Osteoblast (primary cell): ENCODE measurements at places on chromosomes 7 and 10. TPM values are rescaled to one million over a fixed set of nuclear protein-coding genes. Genes with fewer than 3 reads are reported as not detected.

Gene OR2A2
- total RNA-seq = not detected in 2 replicates

- H3K36me3 ChIP-seq = no peaks in the 10 kb centered on the region
- peaks cover 20% of the 10 kb centered on the region for H3K27me3 ChIP-seq
- no peak overlapping the region for H3K27ac ChIP-seq
- peaks cover 22% of the 10 kb centered on the region for H3K4me1 ChIP-seq
Measured at GRCh38 chr10:62811159-62811875, 4.8 kb downstream of the EGR2 start.

Gene DOCK1
- total RNA-seq = 80.3 and 106 TPM in 2 replicates

Gene FGFBP3
- total RNA-seq = 0.72 and 1.2 TPM in 2 replicates

Gene GOLGA7B
- under 0.01 TPM in 1 of 2 replicates, not detected in the other for total RNA-seq

- H3K4me3 ChIP-seq = no peak overlapping the region
- H3K27me3 ChIP-seq = no peaks in the 10 kb centered on the region
- no peak overlapping the region for H3K27ac ChIP-seq
- H3K36me3 ChIP-seq = no peaks in the 10 kb centered on the region
Measured at GRCh38 chr10:126806498-126806897, 98.7 kb upstream of the DOCK1 start.

- H3K4me1 ChIP-seq = peaks cover 22% of the 10 kb centered on the region
- H3K27me3 ChIP-seq = peaks cover 4% of the 10 kb centered on the region
- H3K4me3 ChIP-seq = no peak overlapping the region
- no peak overlapping the region for H3K27ac ChIP-seq
- DNase-seq = no peak
Measured at GRCh38 chr7:142805350-142806021, 34.7 kb downstream of the PRSS2 start.

DNA sequence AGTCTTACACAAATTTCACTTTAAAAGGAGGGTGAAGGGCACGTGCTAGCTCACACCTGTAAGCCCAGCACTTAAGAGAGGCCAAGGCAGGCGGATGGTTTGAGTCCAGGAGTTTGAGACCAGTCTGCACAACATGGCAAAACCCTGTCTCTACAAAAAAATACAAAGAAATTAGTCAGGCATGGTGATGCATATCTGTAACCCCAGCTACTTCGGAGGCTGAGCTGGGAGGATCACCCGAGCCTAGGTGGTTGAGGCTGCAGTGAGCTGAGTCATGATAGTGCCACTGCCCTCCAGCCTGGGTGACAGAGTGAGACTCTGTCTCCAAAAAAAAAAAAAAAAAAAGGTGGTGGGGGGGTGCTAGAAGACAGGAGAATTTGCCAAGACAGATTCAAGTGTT lies 237.3 kb upstream of the KLF14 start:
- no peaks in the 10 kb centered on the region for H3K27me3 ChIP-seq
- H3K4me3 ChIP-seq = no peak overlapping the region
- peaks cover 17% of the 10 kb centered on the region for H3K4me1 ChIP-seq
- no peak for DNase-seq

GRCh38 chr7:56009695-56010094 lies 41.5 kb downstream of the PSPH start:
- H3K36me3 ChIP-seq = peaks cover 8% of the 10 kb centered on the region
- no peaks in the 10 kb centered on the region for H3K27me3 ChIP-seq
- H3K4me1 ChIP-seq = peaks cover 5% of the 10 kb centered on the region
- DNase-seq = no peak
- H3K27ac ChIP-seq = no peak overlapping the region

Gene STOX1
- total RNA-seq = under 0.01 and 0.29 TPM in 2 replicates

Gene COL1A2
- total RNA-seq = 8,305 and 11,912 TPM in 2 replicates

Gene INHBA
- total RNA-seq = 97.8 and 107 TPM in 2 replicates

Gene OSBPL3
- total RNA-seq = 30.8 and 37.7 TPM in 2 replicates

Gene EXOC4
- total RNA-seq = 113 and 134 TPM in 2 replicates

Gene GTF2IRD1
- total RNA-seq = 15.9 and 18.6 TPM in 2 replicates

DNA sequence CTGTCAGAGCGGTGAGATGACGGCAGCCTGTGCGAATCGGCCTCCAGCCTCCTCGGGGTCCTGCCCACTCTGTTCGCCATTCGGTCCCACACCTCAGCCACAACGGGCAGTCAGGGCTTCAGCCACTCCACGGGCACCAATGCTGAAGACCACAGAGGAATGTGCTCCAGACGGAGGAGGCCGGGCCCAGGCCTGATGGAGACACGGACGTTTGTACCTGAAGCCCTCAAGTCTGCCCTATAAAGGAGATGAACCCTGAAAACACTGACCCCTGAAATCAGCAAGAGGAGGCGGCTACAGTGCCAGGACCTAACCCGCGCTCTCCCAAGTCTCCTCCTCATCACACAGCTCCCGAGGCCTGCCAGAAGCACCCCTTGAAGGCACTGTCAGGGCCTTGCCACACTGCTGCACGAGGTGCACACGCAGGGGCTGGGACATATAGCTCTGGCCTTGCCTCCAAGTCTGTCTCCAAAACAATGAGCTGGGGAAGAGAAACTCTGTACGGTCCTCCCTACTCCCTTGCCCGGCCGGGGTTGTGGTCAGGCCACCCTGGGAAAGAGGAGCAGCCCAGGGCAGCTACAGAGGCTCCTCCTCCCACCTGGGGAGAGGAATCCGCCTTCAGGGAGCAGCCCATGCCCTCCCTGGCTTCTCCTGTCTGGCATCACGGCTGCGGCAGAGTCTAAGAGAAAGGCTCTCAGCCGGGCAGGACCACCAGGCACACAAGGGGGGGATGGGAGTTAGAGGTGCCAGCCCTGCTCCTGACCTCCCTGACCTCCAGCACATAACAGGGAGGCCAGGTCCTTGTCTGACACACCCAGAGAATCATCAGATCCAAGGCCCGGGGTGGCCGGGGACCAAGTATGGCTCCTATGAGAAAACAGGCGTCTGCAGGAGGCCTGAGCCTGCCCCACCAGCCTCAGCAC lies 310.1 kb downstream of the PTPRN2 start:
- peak; percentile 67 for DNase-seq

GRCh38 chr10:68138526-68138925 lies 29.2 kb downstream of the MYPN start:
- H3K27ac ChIP-seq = peak overlapping the region; percentile 73
- no peaks in the 10 kb centered on the region for H3K27me3 ChIP-seq
- H3K36me3 ChIP-seq = peaks cover 16% of the 10 kb centered on the region
- DNase-seq = no peak
- no peak overlapping the region for H3K4me3 ChIP-seq
